ENCODE measurements at places on chromosomes 12 and 14.

DNA sequence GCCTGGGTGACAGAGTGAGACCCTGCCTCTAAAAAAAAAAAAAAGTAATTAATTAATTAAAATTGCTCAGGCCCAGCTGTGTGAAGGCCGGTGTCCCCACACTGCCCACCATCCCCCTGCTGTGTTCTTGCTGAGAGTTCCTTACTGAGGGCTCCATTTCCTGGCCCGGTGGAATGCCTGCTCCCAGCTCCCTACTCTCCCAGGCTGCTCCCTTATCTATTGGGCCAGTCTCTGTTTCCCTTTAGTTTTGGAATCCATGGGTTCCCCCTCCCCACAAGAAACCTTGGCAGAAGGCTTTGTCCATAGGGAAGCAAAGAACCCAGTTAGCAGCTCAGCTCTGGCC lies 19.0 kb downstream of the MLXIP start:
- no peak for DNase-seq

DNA sequence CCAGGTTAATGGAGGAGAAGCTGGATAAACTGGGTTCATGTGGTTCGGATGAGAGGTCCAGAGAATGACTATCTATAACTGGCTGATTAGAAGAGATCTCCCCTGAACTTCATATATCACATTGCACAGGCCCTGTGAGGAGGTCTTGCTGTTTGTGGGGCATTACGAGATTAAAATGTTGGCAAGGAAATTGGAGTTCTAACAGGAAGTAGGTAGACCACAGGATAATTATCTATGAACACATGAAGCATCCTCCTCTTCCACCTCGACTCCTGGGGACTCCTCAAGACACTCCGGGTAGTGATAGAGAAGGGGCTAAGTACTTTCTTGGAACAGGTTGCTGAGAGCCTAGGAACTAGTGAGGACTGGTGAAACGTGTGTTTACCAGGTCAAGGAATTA lies 418.8 kb downstream of the KCNH5 start:
- DNase-seq, result no peak

GRCh38 chr12:20122274-20122673 lies 246.1 kb upstream of the PDE3A start:
- DNase-seq, result no peak

DNA sequence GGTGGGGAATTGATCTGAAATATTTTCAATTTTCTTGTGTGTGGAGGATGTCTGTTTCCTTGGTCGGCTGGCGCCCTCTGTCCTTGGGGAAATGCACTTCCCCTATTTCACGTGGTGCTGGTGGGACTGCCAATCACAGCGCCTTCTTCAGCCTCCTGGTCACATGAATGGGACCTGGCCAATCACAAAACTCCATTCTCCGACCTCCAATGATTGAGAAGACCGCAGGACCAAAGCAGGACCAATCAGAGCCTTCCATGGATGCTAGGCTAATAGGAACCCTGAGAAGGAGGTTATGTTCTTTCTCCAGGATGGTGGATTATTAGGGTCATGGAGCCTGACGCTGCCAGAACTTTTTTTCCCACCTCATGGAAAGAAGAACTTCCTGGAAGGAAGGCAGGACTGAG lies 188.7 kb downstream of the TTC8 start:
- peak; percentile 56 for DNase-seq

- DNase-seq, result no peak
Measured at GRCh38 chr12:2083561-2083960, 30.8 kb downstream of the CACNA1C start.

DNA sequence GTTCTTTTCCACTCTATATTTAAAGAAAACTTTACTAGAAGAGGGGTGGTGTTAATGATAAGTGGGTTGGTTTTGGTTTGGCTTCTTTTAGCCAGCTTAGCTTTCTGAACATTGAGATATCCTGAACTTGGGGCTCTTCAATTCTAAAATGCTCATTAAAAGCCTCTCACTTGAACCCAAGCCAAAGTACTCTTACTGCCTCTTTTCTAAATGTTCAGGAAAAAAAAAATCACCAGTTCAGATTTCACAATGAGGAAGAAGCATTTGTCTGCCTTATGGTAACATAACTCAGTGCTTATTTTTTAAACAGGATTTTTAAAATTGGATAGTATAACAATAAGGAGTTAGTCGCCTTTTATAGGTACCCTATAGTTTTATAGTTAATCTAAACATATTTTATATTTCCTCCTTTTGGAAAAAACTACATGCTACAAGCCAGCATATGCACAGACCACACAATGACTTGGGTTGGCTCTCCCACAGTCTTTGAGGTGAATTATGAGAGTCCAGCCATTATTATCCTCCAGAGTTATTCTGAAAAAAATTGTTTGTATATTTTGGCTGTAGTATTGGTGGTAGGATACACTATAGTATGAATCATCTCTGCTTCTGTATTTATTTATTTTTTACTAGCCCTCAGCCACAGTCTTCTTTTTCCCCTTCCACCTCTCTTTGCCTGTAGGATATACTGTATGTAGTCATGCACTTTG lies 195.5 kb upstream of the TMPO start:
- no peak for DNase-seq

- DNase-seq, result no peak
Measured at GRCh38 chr12:82904219-82904790, 217.6 kb downstream of the TMTC2 start.

DNA sequence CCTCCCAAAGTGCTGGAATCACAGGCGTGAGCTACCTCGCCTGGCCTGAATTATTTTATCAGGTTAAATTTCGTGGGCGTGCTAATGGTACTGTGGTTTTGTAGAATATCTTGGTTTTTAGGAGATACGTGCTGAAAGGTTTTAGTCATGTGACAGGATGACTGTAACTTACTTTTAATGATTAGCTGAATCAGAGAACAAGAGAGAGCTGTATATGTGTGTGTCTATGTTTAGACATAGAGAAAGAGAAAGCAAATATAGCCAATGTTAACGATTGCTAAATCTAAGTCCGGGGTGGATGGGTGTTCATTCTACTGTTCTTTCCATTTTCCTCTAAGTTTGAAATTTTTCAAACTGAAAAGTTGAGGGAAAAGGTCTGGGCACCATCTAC lies 9.2 kb upstream of the PNMA1 start:
- no peak for DNase-seq

DNA sequence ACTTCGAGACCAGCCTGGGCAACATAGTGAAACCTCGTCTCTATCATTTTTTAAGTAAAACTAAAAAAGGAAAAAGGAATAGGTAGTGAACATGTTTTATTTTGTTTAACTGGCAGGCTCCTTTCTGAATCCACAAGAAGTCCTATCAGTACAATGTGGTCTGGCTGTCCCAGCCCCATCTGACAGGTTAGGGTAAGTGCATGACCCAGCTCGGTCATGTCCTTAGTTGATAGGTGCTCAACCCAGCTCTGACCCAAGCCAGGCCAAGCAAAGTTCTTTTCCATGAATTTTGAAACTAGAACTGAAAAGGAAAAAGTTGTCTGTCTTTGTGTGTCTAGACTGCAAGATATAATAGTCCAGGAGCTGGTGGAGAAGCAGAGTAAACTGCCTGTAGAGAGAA lies 4.7 kb upstream of the NRDE2 start:
- no peak for DNase-seq

GRCh38 chr12:110345176-110345661 lies 58.3 kb downstream of the ANAPC7 start:
- no peak for DNase-seq

DNA sequence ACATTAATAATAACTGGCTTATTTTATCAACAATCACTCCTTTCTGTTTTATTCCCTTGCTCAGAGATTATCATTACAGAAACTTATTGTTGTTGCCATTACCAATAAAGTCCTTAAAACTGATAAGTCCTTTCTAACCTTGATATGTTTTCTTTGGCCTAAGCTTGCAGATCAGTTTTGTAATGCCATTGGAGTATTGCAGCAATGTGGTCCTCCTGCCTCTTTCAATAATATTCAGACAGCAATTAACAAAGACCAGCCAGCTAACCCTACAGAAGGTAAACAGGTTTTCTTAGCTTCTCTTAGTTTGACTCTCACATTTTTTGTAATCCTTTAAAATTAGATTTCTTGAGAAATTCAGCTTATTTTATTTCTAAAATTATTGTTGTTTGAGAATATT lies 3.9 kb downstream of the MED21 start:
- no peak for DNase-seq

- DNase-seq, result no peak
Measured at GRCh38 chr14:92360651-92361370, 37.8 kb downstream of the SLC24A4 start.

- DNase-seq, result no peak
Measured at GRCh38 chr12:1832801-1833595, 12.6 kb downstream of the LRTM2 start.

DNA sequence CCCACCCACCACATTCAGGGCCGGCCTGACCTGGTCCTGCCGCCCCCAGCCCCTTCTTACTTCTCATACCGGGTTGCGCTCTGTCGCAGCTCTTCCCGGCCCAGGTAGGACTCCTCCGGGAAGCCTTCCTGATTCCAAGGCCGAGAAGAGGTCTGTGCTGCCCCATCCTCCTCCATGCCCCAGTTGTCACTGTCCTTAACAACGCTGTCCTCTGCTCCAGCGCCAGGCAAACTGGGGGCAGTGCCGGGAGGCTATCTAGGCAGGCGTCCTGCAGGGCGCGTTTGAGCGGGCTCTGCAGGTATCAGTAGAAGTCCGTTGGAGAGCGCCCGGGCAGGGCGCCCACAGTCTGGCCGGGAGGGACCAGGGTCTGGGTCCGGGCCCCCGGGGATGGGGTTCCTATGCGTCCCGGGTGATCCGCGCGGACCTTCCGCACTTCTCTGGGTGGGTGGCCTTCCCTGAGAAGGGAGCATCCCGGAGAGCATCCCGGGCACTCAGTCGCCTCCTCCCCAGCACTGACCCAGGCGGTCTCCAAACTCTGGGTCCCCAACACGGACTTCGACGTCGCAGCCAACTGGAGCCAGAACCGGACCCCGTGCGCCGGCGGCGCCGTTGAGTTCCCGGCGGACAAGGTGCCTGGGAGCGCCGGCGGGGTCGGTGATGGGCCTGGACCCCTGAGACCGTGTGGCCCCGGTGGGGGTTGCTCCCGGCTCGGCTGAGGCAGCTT lies 900 bp downstream of the AMN start:
- DNase-seq, result no peak

- peak; percentile 17 for DNase-seq
Measured at GRCh38 chr14:26163761-26164160, 434.1 kb downstream of the NOVA1 start.

- no peak for DNase-seq
Measured at GRCh38 chr12:104212516-104212915, 3.1 kb upstream of the TXNRD1 start.

- DNase-seq, result no peak
Measured at GRCh38 chr14:43001731-43002130, 1395.1 kb downstream of the LRFN5 start.

DNA sequence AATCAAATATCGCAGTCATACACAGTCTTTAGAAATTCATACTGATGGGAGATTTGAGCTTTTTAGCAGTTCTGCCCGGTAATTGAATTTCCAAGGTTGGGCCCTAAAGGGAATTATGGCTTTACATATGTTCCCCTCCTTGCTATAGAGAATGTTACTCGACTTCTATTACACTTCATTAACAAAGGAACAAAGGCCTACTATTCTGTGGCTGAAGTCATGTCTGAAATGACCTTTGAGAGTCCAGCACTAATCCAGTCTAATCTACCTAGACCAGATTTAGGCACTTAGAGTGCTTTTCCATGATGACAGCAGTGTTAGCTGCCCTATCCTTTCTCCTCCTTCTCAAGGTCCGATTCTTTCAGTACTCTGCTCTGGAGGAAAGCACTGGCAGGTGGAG lies 305.3 kb downstream of the MED13L start:
- no peak for DNase-seq

DNA sequence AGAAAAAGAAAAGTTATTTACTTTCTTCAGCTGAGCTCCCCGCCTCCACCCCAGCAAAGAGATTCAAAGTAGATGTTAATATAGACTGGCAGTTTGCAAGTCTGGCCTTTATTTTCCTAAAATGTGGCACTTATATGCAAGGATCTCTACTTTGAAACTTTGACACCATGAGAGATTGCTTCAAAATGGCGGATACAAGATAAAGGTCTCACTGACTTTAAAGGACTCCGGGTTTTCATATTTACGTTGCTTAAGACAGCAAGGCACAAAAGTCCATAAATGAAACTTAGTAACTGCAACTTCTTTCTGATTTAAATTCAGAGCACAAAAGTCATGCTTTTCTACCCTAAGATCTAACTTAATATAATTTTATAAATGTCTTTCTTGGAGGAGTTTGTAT lies 3.5 kb downstream of the OTX2 start:
- no peak for DNase-seq

GRCh38 chr14:32250681-32251080 lies 47.6 kb upstream of the RNU6-8 start:
- no peak for DNase-seq

DNA sequence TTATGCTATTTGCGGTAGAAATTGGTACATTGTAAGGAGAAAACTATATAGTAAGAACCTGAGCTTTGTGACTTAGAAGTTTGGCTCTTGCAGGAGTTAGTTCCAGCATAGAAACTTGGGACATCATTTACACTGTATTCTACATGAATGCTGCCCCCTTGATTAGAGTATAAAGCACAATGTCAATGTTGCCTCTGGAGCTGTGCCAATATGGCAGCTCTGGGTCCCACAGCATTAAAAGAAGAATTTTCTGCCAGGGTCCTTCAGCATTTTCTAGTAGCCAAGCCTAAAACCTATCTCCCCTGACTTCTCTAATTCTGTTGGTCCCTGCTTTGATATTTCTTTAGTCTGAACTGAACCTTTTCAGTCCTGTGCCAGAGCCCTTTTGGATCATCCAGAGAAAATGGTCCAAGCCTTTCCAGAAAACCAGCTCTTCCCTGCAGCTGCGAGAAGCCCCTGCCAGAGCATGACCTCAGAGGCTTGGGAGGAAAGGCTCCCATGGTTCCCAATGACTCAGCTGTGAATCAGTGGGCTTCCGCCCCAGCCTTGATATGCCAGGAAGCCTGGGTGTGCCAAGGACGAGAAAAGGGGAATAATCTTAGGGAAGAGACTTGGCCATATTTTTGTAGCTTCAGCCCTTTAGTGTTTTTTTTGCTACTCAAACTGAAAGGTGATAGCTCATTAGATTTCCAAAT lies 43.2 kb downstream of the PLEKHG7 start:
- no peak for DNase-seq

DNA sequence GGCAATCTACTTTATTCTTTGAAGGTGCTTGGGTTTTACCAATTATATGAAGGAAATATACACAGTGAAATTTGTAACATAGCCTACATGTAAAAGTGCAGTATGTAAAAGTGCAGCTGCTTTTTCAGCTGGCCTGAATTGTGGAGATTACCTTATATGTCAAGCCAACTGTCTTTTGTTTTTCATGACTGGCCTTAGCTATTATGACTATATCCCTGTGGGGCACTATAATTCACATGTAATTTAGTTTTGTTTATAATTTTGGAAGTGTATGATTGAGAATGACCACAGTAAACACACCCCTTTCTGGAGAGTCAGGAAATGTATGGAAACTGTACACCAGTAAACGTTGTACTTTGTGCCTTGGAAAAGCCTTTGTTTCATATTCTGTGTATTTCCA lies 435.0 kb upstream of the STXBP6 start:
- no peak for DNase-seq

- no peak for DNase-seq
Measured at GRCh38 chr12:46221255-46222128, 47.4 kb downstream of the SLC38A1 start.

Measured in HEK293T (cell line).